AG04450 (cell line): ENCODE measurements at places on chromosomes 13 and 19.

DNA sequence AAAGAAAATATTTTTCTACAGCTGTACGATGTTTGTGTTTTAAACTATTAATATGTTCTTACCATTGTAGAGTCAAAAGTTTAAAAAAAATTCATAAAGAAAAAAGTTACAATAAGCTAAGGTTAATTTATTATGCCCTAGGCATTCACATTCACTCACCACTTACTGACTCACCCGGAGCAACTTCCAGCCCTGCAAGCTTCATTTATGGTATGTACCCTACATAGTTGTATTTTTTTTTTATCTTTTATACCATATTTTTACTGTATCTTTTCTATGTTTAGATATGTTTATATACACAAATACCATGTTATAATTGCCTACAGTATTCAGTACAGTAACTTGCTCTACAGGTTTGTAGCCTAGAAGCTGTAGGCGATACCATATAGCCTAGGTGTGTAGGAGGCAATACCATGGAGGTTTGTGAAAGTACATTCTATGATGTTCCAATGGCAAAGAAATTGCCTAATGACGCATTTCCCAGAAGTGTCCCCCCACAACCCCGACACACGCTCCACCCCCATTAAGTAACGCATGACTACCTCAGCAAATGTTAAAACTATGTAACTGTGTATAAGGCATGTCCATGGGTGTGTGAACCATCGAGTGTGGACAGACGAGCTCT, 60.4 kb downstream of the SLITRK6 start:
- no peak for DNase-seq

DNA sequence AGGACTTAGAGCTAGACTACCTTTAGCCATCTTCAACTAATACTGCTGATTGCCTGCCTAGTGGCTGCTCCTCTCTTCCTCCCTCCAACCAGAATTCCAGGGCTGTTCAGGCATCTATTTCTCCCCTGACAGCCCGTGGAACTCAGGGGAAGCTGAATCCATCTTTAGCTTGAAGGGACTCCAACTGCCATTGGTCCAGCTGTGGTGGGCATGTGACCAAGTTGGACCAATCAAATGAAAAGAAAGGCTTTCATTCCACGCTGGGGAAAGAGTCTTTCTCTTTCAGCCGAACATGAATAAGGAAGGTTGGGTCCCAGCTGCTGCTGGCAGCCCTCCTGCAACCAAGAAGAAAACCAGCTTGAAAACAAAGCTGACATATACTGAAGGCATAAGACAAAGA, 168.5 kb upstream of the OBI1 start:
- no peak for DNase-seq

DNA sequence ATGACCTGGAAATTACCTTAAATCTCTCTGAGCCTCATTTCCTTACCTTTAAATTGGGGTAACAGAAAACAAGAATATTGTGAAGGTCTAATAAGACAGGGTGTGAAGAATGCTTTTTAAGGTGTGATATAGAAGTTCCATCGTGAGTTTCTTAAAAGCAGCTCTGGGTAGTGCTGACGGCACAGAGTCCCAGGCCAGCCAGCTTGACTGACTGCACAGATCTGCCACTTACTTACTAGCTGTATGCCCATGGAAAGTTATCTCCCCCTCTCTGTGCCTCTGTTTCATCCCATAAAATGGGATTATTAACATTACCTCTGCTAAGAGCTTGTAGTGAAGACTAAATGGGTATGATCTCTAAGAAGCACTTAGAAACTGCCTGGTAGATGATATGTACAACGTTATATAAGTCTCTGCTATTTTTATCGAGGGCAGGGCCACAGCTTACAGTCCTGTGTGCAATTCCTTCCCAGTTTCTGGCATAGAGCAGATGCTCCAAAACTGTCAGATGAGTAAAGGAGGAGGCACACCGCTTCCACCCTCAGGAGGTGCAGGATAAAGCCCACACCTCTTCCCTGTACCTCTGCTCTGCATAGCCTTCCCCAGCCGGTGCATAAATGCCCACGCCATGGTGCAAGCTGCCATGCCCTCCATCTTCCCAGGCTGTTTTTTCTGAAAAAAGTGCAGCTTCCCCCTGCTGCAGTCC, 99.6 kb downstream of the MBNL2 start:
- no peak for DNase-seq

DNA sequence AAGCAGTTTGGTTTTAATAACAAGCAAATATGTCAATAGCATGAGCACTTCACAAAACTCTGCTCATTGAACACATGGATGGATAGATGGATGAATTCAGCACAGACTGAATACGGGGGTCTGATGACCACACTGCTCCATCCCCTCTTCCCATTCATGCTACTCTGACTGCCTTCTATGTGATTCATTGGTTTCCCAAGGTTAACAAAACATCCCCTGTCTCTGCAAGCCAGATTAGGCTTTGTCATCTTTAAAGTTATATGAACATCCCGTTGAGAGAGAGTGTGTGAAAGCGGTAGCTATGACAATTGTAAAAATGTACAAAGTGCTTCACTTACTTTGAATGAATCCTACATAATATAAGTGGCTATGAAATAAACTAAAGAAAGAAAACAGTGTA, 252.5 kb downstream of the OXGR1 start:
- no peak for DNase-seq

GRCh38 chr13:74644229-74644628, 510.0 kb upstream of the KLF12 start:
- no peak for DNase-seq
